ENCODE measurements at places on chromosomes 6 and 20.

- DNase-seq: no peak
These were observed 630 bp downstream of the PPP1R3G start for GRCh38 chr6:5085648-5086293.

DNA sequence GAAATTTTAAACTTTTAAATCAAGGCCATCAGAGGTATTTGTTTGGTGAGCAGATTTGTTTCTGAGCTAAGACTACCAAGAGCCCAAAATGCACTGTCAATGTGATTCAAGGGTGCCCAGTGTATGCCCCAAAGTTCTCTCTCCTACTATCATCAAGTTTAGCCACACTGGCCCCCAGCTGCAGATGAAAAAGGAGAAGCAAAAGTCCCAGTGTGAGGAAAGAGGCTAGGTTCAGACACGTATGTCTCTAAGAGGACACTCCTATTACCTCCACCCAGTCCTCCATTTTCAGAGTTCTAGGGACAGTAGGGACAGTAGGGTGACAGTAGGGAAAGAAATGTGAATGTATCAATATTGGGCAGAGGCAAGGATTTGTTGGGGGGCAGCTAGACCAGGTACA is 230.8 kb downstream of the CD83 start:
- no peak for DNase-seq

GRCh38 chr20:15332711-15333160 is 995.3 kb upstream of the FLRT3 start:
- DNase-seq: no peak

- no peak for DNase-seq
These were observed 44.6 kb upstream of the HDDC2 start for GRCh38 chr6:125346201-125346925.

DNA sequence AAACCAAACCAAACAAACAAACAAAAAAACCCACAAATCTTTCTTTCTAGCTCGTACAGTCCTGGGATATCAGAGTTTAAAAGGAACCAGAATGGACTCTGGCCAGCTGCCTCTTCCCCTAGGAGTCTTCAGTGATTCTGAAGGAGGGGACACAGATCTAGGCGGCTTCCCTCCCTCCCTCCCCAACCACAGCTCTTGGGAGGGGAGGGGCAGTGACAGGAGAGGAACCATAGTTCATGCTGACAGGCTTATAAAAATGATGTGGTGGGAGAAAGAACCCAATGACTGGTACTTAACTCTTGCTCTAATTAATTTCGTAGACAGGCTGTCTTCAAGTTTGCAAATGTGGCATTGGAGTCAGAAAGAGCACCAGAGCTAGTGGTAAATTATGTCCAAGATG is 56.0 kb downstream of the NPEPL1 start:
- no peak for DNase-seq
